ENCODE measurements at places on chromosomes 11 and 22.
A peak's percentile ranks its signal among the peaks of the same experiment; 100 is the strongest.

DNA sequence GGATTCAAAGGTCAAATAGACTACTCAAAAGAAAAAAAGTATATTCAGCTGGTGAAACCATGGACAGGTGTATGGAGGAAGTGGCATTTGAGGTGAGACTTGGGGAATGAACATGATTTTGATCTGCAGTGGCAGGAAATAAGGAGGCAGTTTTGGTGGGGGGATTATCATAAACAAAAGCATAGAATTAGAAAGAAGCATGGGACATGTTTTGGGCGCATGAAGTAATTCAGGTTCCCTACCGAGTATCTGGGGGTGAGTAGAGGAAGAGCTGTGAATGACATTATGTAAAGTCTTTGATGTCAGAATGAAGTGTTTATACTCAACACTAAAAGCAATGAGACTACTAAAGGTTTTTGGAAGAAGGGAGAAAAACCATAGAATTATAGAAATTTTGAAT lies 3.1 kb downstream of the CLMP start:
- DNase-seq, result no peak

GRCh38 chr11:8070417-8071115 lies 10.4 kb upstream of the TUB start:
- DNase-seq, result no peak

DNA sequence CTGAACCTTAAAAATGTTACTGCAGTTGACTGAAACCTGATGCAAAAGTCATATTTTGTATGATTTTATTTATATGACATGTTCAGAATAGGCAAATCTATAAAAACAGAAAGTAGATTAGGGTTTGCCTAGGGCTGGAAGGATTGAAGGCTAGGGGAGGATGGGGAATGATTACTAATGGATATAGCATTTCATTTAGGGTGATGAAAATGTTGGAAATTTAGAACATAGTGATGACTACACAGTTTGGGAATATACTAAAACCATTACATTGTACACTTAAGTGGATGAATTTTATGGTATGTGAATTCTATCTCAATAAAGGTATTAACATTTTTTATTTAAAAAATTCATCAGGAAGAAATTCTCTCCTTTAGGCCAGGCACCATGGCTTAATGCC lies 22.9 kb upstream of the PAFAH1B2 start:
- no peak for DNase-seq

DNA sequence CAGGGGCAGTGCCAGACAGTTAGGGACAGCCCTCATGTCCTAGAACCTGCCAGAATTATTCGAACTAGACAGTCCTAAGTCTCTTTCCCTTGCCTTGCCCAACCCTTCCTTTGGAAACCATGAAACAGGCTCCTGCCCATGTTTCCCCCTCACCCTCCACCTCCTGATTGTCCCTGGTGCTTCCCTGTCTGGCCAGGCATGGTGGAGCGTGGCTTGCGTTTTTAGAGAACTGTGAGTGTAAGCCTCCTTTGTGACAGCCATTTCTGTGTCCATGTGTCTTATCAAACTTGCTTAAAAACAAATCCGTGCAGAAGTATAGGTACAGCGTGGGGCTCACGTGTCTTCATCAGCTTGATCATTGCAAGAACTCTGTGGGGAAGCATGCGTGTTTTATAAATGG lies 54.9 kb downstream of the MPPED1 start:
- DNase-seq, result no peak

DNA sequence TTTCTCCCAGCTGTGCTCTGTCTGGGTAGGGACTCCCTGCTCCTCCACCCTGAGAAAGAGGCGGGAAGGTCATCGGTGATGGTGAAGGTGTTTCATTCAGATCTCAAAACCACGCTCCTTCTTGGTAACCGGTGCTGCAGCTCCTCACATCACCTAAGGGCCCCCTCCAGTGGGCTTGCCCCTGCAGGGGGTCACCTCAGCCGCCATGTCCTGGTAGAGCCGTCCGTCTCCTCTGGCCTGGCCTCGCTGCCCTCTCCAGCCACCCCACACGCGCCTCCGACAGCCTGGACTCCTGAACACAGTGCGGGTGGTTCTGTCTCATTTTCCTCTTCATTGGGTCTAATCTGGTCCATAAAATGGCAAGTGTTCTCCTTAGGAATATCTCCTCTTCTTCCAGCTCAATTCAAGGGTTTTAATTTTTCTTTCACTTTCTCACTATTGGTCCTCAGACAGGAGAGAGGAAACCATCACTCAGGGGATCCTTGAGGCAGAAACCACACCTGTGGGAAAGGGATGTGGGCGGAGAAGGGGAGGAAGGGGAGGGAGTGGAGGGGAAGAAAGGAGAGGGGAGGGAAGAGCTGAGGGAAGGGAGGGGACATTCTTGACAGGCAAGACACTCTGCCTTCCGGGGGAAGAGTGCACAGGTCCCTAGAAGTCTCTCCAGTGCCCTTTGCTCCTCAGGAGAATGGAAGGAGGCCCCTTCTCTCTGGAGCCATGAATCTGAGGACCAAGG lies 1338.4 kb downstream of the TBC1D22A start:
- no peak for DNase-seq

DNA sequence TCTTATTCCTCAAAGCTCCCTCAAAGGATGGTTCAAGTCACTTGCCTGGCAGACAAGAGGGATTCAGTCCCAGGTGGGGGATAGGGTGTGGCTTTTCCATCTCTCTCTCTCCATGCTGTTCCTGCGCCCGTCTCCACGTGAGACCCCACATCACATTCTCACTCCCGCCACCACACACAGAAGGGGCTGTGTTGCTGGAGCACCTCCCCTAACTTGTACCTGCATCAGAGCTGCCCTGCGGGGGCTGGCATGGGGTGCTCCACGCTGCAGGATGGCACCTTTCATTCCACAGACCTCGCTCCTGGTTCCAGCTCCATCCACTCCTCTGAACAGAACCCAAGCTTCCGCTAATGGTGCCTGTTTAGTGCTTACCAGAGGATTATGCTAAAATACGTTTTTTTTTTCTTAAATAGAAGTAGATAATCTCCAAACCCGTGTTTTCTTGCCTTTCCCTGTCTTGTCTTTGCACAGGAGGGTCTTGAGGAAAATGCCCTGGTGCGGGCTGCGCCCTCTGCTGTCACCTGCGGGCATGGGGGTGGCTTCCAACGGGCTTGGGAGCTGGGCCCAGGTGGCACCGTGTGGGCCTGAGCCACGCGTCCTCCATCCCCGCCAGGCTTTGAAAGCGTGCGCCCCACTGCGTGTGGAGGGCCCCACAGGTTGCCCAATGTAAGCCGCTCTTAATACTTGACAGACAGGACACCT lies 985.6 kb downstream of the BRD1 start:
- no peak for DNase-seq

- no peak for DNase-seq
These were observed 7.6 kb downstream of the TRIM66 start for GRCh38 chr11:8674859-8675258.

- no peak for DNase-seq
These were observed 25.7 kb upstream of the CTR9 start for GRCh38 chr11:10725114-10725906.

- no peak for DNase-seq
These were observed 30.1 kb upstream of the CARS1 start for GRCh38 chr11:3087373-3087772.

- no peak for DNase-seq
These were observed 6.0 kb upstream of the BID start for GRCh38 chr22:17780116-17780740.

GRCh38 chr11:45485070-45485707 lies 180.2 kb downstream of the CHST1 start:
- DNase-seq, result no peak

DNA sequence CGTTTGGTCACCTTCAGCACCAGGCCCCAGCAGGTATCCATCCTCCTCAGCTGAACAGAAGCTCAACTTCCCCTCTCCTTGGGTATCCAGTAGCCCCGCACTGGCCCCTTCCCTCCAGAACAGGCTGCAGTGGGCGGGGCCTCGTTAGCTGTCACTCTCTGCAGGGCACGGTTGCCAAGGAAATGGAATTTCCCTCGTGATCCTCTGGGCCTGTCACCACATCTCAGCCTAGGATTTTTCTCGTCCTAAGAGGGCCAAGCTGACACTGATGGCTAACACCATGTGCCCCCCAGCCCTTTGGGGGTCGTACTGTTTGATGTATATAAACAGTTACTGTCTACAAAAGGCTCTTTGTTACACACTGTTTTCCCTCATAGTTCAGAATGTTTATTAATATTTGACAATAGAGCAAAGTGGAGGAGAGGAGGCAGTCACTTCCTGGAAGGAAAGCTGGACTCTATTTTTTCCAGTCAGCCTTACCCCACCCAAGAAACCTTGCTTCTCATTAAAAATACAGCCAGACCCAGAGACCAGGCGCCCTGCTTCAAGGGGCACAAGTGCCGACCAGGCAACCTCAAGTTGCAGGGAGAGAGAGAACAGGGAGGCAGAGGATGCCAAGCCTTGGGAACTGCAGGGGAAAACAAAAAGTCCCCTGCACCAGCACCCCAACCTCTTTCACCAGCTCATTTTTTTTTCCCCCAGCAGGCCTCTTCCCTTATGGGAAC lies 44.5 kb downstream of the FEZ1 start:
- no peak for DNase-seq

GRCh38 chr11:31069447-31070205 lies 299.9 kb downstream of the DCDC1 start:
- no peak for DNase-seq

DNA sequence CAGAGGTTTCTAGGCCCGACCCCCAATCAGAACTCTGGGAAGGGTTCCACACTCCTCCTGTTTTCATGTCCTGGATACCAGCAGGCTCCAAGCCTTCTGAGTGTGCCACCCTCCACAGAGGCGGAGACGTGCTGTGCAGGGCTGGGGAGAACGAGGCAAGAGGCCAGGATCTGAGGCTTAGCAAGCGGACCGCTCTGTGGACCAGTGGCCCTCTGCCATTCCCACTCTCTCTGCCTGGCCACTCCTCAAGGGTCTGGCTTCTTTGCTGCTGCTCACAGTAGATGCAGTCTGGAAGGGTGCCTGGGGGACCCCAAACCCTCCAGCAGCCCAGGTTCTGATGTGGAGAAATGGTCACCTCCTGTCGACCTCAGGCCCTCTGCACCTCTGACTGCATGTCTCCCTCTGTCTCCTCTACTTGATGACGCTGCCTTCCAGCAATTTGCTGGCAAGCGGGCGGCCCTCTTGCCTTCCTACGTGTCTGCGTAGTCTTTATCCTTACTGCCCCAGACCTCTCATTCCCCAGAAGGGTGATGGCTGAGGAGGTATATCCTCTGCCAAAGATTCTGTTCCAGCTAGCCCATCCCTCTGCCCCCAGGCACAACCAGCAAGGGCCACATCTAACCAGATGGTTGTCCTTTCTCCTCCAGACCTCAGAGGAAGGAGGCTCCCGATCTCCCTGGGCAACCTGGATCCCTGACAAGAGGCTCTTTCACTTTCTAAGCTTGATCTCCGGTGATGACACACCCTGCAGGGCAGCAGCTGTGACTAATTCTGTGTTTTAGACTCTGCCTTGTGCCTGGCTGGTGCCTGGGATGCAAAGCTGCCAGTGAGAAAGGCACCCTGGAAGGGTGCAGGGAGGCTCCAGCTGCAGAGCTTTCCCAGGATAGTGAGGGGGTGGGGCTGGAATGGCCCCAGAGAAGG lies 87.3 kb downstream of the NAT10 start:
- DNase-seq, result peak; percentile 86

DNA sequence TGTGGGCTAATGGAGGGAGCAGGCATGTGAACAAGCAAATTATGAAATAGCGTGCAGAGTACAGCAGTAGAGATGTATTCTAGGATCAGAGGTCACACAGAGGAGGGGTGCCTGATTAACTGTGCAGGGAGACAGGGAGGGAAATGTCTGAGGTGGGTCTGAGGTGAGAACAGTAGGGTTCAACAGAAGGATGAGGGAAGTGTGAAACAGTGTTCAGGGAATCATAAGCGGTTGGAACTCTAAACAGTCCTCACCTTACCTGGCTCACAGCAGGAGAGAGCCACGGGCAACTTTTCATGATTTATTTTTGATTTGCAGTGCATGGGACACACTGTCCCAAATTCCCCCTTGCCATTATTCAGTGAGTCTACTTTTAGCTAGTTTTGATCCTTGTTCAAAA lies 90.5 kb downstream of the PIWIL4 start:
- DNase-seq, result no peak

DNA sequence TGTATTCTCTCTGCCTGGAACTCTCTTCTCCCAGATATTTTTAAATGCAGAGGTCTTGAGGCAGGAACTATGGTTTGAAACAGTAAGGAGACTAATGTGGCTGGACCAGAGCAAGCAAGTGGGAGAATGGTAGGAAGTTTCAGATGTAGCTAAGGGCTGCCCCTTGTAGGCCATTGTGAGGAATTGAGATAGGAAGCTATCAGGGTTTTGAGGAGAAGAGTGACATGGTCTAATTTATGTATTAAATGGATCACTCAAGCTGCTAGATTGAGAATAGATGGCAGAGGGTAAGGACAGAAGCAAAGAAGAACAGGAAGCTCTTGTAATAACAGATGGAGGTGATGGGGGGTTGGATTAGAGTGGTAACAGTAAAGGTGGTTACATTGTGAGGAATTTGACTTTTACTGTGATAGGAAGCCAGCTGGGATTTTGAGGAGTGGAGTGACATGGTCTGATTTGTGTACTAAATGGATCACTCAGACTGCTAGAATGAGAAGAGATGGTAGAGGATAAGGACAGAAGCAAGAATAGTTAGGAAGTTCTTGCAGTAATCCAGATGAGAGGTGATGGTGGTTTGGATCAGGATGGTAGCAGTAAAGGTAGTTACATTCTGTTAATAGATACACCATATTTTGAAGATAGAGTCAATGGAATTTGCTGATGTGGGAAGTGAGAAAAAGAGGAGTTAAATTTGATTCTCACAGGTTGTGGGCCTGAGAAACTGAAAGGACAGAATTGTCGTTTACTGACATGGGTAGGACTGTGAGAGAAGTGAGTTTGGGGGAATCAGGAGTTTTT lies 63.0 kb downstream of the HIPK3 start:
- DNase-seq, result no peak

GRCh38 chr11:116219171-116219635 lies 553.6 kb downstream of the BUD13 start:
- DNase-seq, result no peak

DNA sequence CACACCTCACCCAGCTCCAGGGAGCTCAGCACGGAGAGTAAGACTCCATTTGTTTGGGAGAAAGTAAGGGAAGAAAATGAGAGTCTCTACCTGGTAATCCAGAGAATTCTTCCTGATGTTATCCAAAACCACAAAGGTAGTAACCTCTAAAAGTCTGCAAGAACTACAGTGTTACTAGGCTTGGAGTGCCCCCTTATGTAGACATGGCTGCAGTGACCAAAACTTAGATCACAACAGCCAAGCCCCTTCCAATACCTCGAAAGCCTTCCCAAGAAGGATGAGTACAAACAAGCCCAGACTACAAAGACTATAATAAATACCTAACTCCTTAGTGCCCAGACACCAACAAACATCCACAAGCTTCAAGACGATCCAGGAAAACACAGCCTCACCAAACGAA lies 4.9 kb downstream of the UBE2L6 start:
- no peak for DNase-seq

- DNase-seq, result no peak
These were observed at the start of gene C11orf16 for GRCh38 chr11:8932564-8933180. TSS of gene C11orf16 (minus strand) at chr11:8932947. CDS start at chr11:8932308, 639 bp downstream.

- DNase-seq, result no peak
These were observed 21.6 kb upstream of the OR6X1 start for GRCh38 chr11:123775715-123776549.

- DNase-seq, result no peak
These were observed 31.2 kb upstream of the SNX19 start for GRCh38 chr11:130947481-130947880.

All from HS-27A (cell line).